A549 treated with GW870086 at 1 μM for 4 hours (cell line): ENCODE measurements at places on chromosomes 12 and 14. TPM values are rescaled to one million over a fixed set of nuclear protein-coding genes. Genes with fewer than 3 reads are reported as not detected.

Gene MYF6
- total RNA-seq = not detected in 5 replicates

Gene TAS2R19
- 0.15 TPM in 1 of 5 replicates, not detected in the others for total RNA-seq

Gene GLIPR1L1
- total RNA-seq = not detected in 5 replicates

Gene RAD9B
- total RNA-seq = 0.09 to 0.61 TPM (median 0.29 TPM) in 5 replicates

Gene CLEC4D
- not detected in 5 replicates for total RNA-seq

Gene ADGRD1
- 0.28 to 0.78 TPM (median 0.46 TPM) in 5 replicates for total RNA-seq
